ENCODE measurements at places on chromosomes 11 and 22. TPM values are rescaled to one million over a fixed set of nuclear protein-coding genes. Genes with fewer than 3 reads are reported as not detected.

The HIKESHI gene
- total RNA-seq, result 23.9 TPM

The CDKN1C gene
- 0.91 TPM for total RNA-seq

The APOA1 gene
- 1.2 TPM for total RNA-seq

The PRR5L gene
- 9.2 TPM for total RNA-seq

The HEPHL1 gene
- not detected for total RNA-seq

The CST6 gene
- not detected for total RNA-seq

The SHANK2 gene
- 0.37 TPM for total RNA-seq

The ZP1 gene
- total RNA-seq, result not detected

The ROBO4 gene
- not detected for total RNA-seq

The CCDC73 gene
- total RNA-seq, result not detected

The TPBGL gene
- total RNA-seq, result 0.42 TPM

The SYNGR1 gene
- total RNA-seq, result 0.47 TPM

The MS4A6A gene
- total RNA-seq, result 3.2 TPM

The MYO7A gene
- 1.7 TPM for total RNA-seq

The SERHL2 gene
- 0.34 TPM for total RNA-seq

The C11orf16 gene
- not detected for total RNA-seq

The F2 gene
- not detected for total RNA-seq

The OR8G5 gene
- total RNA-seq, result not detected

The PATE2 gene
- total RNA-seq, result not detected

The TUB gene
- total RNA-seq, result 0.37 TPM

The CALCA gene
- not detected for total RNA-seq

The XNDC1N gene
- 16.4 TPM for total RNA-seq

The PNPLA2 gene
- total RNA-seq, result 178 TPM

The APOL4 gene
- not detected for total RNA-seq

The UBASH3B gene
- total RNA-seq, result 22.6 TPM

The TRIM5 gene
- 10.4 TPM for total RNA-seq

The OR8A1 gene
- total RNA-seq, result not detected

The FAM227A gene
- total RNA-seq, result 0.77 TPM

The OR2D2 gene
- total RNA-seq, result not detected

The ESAM gene
- total RNA-seq, result 30.5 TPM

The LRP4 gene
- total RNA-seq, result not detected

The UPB1 gene
- total RNA-seq, result 1.5 TPM

The CRYAB gene
- total RNA-seq, result not detected
